ENCODE measurements at places on chromosomes 3 and 15. TPM values are rescaled to one million over a fixed set of nuclear protein-coding genes. Genes with fewer than 3 reads are reported as not detected.

- H3K27ac ChIP-seq = peak overlapping the region; percentile 97
- peaks cover 6% of the 10 kb centered on the region for H3K36me3 ChIP-seq
- peaks cover 19% of the 10 kb centered on the region for H3K27me3 ChIP-seq
- H3K4me3 ChIP-seq = peak overlapping the region; percentile 60
- peaks cover 36% of the 10 kb centered on the region for H3K4me1 ChIP-seq
Observed at GRCh38 chr15:40310001-40310959, 2.5 kb upstream of the PLCB2 start.

DNA sequence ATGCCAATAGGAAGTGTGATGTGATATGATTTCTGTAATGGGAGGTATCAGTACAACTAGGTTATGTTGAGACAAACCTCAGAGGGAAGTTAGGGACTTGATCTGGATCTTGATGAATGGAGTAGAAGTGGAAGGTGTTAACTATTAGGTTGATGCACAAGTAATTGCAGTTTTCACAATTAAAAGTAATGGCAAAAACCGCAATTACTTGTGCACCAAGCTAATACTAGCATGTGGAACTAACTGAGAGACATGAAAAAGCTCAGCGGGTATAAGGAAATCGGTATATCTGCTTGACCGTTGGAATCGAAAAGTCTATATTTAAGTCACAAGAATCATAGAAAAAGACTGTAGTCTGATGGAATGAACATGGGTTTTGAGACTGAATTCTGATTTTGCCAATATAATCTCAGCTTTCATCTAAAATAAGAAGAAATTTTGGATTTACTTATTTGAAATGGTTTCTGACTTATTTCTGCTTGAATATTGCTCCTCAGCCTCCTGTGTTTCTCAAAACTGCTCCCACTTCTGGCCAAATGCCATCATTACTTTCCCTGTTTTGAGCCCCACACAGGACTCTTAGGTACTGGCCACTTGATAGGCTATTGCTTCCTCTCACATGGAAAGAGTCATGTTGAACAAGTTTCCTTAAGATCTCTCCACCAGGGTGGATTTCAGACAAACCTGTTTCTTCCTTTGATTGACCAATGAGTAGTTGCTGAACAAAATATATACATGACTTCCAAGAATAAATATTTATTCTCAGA is 271.5 kb upstream of the COL8A1 start:
- no peaks in the 10 kb centered on the region for H3K27me3 ChIP-seq
- no peak overlapping the region for H3K27ac ChIP-seq
- DNase-seq = no peak
- no peaks in the 10 kb centered on the region for H3K36me3 ChIP-seq

Gene ITIH1
- not detected for total RNA-seq

Gene CPN2
- not detected for total RNA-seq

DNA sequence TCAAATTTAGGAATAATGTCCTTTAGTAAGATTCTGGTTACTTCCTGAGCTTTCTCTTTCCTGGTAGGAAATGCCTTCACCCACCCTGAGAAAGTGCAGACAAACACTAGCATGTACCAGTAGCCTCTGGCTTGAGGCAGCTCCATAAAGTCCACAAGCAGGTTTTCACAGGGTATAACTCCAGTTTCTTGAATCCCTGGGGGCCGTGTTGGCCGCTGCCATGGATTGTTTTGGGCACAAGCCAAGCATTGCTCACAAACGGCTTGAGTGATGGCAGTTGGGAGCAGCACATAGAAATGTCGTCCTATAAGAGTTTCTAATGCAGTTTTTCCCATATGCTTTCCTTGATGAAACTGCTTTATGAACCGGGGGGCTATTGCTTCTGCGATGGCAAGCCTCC is 164.1 kb downstream of the STXBP5L start:
- no peaks in the 10 kb centered on the region for H3K27me3 ChIP-seq
- H3K4me1 ChIP-seq = no peaks in the 10 kb centered on the region
- H3K27ac ChIP-seq = no peak overlapping the region
- H3K4me3 ChIP-seq = no peak overlapping the region
- no peak for DNase-seq
- H3K36me3 ChIP-seq = no peaks in the 10 kb centered on the region

GRCh38 chr3:195768414-195768813 is 43.3 kb downstream of the MUC4 start:
- H3K4me1 ChIP-seq = no peaks in the 10 kb centered on the region
- H3K4me3 ChIP-seq = no peak overlapping the region
- peaks cover 6% of the 10 kb centered on the region for H3K27me3 ChIP-seq
- peak overlapping the region; percentile 14 for H3K27ac ChIP-seq
- peaks cover 4% of the 10 kb centered on the region for H3K36me3 ChIP-seq
- no peak for DNase-seq

All from activated CD4-positive, alpha-beta memory T cell treated with anti-CD3 and anti-CD28 coated beads, Interleukin-2, amount 10 ng/mL, durations not matched to agents 7 days and 5 days (primary cell).